ENCODE measurements at places on chromosomes 7 and 10.

GRCh38 chr10:13439313-13440184 is 89.3 kb downstream of the BEND7 start:
- DNase-seq: no peak

DNA sequence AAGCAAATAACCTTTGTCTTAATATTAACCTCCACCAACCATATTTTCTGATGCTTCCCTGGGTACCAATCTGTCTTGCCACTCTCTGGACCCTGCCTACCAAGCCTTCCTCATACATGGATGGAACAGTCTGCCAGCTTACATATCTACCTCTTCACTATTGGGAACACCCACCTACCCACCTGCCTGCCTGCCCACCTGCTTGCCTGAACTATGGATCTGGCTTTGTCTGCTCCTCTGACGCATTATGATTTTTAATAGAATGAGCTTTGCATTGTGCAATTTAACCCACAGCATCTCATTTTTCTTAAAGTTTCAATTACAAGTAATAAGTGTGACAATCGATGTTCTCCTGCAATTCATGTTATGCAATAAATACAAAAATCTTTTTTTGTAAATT is 137.9 kb upstream of the LSM8 start:
- DNase-seq: no peak

DNA sequence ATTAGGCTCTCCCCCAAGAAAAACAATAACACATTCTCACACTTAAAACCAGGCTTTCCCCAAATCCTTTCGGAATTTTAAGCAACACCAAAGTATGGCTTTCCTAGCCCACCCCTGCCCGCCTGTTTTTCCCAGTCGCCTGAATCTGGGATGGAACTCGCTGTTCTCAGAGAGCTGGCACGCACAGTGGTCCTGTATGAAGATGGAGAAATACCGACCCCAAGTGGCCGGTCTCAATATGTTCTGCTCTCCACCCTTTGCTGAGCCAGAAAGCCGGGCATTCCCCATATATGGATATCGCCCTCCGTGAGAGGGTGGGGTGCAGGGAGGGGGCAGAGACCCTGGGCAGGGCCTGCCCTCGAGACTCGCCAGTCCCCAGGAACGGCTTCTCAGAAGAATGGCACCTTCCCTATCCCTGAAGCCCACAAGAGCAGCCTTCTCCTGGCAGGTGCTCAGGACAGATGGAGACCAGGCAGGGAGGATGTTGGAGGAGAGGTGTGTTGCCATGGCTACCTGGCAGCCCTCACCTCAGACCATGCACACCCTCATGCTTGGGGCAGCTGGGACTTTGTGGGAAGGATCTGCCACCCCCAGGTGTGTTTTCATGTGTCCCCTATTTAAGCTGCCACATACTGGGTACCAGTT is 3.4 kb downstream of the TACR2 start:
- DNase-seq: no peak

- DNase-seq: no peak
Observed at GRCh38 chr10:131812736-131813604, 87.8 kb upstream of the PPP2R2D start.

GRCh38 chr7:28548416-28548815 is 136.1 kb downstream of the CREB5 start:
- no peak for DNase-seq

- no peak for DNase-seq
Observed at GRCh38 chr7:3282457-3282856, 18.6 kb upstream of the SDK1 start.

DNA sequence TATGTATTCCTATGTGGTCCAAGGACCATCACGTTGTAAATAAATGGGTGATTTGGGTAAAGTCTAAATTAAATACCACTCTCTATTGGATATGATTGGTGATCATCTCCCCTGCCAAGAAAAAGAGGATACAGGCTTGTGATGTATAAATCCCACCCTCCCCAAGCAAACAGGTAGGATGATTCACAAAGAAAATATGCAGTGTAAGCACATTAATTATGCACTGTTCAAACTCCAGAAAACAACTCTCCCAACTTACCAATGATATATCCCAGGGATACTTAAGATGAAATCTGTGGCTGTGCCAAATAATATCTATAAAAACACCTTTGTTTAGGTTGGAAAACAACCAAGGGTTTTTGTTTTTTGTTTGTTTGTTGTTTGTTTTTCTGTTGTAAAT is 795.9 kb downstream of the XPNPEP1 start:
- no peak for DNase-seq

DNA sequence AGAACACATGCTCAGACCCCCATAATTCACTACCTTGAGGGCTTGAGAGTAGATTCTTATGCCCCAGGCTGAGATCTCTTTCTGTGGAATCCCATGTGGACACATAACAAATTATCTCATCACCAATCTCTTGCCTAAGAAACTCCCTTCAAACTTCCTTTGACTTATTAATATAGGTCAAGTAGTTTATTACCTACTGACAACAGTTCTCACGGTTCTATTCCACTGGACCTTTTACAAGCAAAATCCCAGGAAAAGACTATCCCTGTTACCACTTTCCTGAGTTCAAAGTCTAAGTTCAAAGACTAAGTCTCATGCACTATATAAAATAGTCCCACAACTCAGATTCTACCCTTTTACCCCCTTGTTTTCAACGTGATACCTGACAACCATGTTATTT is 754.7 kb downstream of the SUGCT start:
- DNase-seq: no peak

DNA sequence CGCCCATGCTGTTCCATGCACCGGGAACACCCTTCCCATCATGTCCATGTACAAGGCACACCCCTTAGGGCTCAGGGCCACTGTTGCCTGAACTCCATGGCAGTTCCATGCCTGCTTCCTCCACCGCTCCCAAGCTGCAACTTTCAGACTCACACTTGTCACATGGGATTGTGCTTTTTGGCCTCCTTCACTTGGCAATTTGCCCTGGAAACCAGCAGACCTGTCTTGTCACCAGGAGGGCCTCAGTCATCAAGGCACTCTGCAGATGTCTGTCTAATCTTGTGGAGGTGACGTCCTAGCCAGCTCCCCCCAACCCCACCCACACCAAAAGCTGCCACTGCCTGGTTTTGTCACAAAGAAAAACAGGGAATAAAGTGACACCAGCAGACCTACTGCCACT is 47.5 kb downstream of the CARD11 start:
- no peak for DNase-seq

DNA sequence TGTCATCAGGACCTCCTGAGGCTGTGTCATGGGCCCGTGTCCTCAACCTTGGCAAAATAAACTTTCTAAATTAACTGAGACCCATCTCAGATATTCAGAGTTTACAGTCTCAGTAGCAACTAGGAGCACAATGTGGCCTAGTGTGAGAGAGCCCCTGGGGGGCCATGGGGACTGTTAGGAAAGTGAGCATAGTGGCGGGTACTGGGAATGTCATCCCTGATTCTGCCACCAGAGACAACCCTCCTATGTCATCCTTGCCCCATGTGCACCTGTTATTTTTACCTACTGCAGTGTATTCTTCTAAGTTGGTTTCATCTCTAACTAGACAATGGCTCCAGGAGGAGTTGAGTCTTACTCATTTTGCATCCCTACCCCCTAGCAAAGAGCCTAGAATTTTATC is 78.6 kb downstream of the CCDC71L start:
- no peak for DNase-seq

DNA sequence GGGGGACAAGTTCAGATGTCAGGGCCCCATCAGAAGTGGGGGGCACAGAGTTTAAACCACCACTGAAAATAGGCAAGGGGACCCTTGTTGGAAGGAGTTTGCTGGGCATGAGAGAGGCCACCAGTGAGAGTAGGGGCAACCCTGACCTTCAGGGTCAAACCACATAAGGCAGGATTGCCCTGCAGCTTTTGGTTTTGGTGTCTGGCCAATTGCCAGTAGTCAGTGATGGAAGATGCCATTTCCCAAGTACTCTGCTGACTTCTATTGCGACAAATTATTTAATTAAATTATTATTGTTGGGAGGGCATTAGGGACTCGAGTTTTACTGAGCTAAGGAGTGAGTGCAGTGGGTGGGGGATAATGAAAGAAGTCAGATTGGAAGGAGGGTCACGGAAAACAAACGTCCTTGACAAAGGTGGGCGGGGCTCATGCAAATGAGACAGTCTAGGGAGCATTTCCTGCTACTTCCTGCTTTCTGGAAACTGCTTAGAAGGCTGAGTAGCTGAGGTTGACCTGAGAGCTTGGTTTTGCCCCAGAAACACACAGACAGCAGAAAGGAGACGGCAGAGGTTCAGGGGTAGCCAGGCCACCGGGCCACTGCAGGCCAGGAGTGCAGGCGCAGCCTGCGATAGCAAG is 74.2 kb upstream of the ANLN start:
- no peak for DNase-seq

GRCh38 chr10:6385665-6386064 is 182.9 kb downstream of the PFKFB3 start:
- DNase-seq: no peak

DNA sequence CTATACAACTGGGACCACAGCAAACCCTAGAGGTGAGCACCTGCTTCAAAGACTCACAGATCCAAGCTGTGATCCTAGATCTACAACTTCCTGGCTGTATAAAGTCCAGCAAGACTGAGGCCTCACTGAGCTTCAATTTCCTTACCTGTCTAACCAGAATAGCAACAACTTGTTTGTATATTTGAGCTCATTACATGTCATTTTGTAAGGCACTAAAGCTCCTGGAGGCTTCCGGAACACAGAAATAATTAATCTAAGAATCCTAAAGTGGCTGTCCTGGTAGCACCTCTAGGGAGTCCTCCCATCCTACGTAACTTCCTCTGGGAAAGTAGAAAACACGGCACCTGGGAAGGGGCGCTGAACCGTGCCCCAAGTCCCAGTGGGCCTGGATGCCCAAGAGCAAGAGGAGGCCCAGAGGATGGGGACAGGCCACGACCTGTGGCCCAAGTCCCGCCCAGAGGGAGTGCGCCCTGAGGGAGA is 39.4 kb downstream of the HK1 start:
- DNase-seq: no peak

DNA sequence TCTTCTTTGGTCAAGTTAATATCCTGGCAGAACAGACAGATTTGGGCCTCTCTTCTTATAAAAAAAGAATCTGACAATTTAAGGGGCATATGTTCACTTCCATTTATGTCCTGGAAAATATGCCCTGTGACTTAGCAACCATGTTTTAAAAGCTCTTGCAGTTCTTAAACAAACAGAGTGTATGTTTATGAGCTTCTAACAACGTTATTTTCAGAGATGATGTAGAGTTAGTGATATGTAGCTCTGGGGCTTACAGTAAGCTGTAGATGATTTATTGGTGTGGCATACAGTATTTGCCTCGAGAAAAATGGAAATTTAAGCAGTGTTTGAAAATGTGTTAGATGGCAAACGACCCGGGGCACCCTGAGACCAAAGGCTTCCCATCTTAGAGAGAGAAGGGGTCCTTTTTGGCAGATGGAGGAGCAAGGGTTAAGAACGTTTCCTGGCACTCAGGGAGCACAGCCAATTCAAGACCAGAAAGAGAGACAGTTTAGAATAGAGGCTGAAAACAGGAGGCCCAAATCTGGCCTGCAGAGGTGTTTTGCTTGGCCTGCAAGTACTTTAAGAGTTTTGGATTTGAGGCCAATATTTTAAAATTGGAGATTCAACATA is 397.5 kb downstream of the KCNMA1 start:
- DNase-seq: no peak

DNA sequence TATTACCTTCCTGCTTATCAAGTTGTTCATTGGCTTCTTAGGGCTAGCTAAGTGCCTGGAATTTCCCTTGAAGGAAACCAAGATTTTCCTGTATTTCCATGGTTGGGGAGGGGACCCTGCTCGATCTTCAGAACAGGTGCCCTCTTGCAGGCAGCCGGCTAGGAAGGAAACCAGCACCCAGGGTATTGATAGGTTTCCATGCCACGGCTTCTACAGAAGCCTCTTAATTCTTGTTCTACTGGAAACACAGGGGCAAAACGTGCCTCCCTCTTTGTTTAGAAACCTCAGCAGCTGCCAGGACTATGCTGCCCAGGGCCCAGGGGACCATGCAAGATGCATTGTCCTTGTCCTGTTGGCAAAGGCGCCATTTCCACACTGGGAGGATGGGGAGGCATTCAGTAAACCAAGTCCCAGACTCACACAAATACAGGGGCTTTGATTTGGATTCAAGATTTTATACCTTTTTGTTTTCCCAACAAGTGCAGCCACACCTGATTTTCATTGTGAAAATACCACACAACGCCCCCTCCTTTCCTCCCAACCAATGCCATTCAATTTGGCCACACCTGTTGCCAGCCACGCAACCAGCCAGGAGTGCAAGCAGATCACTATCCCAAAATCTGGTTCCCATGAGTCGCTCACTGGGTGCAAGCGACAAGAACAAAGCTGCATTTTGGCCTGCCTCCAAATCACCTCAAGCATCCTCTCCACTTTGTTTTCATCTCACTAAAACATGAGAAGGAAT is 29.6 kb downstream of the C10orf71 start:
- DNase-seq: no peak

- DNase-seq: no peak
Observed at GRCh38 chr10:90451283-90451682, 406.6 kb downstream of the HTR7 start.
